ENCODE measurements at places on chromosomes 12 and 14.

DNA sequence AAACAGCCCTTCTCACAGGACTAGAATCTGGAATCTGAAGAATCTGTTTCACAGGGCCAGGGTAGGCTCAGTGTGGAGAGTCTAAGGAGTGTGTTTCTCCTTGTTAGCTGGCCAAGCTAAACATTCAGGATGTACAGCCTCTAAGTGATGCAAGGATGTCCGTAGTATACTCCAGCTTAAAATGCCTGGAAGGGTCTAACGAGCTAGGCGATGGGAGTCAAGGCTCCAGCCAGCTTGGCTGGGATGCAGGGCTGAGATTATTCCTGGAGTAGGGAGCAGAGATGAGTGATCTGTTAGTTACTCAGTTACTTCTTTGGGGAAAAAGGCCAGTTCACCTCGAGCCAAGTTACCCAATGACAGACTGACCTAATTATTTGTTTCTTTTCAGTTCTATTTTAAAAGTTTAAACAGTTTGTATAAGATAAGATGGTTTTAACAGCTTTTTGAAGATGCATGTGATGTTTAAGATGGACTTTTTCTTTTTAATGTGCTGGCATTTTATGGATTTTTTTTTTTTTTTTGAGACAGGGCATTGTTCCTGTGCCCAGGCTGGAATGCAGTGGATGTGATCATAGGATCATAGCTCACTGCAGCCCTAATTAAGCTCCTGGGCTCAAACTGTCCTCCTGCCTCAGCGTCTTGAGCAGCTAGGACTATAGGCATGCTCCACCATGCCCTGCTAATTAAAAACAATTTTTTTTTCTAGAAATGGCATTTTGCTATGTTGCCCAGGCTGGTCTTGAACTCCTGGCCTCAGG, 41.1 kb downstream of the SYNE2 start:
- DNase-seq, result no peak

- DNase-seq, result no peak
These were observed 19.3 kb downstream of the KMT2D start for GRCh38 chr12:49041036-49041880.

GRCh38 chr12:130557886-130558765, 158.0 kb downstream of the RIMBP2 start:
- DNase-seq, result no peak

DNA sequence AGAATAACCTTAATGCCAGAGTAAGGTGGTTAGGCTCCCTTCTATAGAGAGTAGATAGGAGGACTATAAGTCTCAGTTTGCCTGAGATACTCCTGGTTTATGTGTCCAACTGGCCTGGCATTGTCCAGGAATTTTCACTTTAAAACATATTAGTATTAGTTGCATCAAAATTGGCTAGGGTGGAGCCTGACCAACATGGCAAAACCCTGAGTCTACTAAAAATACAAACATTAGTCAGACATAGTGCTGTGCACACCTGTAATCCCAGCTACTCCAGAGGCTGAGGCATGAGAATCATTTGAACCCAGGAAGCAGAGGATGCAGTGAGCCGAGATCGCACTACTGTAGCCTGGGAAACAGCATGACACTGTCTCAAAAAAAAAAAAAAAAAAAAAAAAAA, 11.9 kb downstream of the WDHD1 start:
- DNase-seq, result no peak

DNA sequence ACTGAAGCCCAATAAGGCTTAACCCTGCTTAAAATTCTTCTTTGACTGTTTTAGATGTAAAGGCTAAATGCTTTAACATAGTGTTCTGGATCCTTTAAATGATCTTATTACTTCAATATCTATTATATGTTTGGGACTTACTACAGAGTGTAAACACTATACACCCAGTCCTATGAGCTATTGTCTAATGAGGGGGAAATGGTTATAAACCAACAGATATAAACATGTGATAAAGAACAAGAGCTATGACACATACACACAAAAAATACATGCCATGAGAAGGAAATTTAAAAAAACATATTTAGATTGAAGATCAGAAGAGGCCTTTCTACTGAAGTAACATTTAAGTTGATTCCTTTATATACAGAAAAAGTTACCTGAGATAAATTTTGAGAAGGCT, 505.1 kb downstream of the FOXG1 start:
- peak; percentile 58 for DNase-seq

DNA sequence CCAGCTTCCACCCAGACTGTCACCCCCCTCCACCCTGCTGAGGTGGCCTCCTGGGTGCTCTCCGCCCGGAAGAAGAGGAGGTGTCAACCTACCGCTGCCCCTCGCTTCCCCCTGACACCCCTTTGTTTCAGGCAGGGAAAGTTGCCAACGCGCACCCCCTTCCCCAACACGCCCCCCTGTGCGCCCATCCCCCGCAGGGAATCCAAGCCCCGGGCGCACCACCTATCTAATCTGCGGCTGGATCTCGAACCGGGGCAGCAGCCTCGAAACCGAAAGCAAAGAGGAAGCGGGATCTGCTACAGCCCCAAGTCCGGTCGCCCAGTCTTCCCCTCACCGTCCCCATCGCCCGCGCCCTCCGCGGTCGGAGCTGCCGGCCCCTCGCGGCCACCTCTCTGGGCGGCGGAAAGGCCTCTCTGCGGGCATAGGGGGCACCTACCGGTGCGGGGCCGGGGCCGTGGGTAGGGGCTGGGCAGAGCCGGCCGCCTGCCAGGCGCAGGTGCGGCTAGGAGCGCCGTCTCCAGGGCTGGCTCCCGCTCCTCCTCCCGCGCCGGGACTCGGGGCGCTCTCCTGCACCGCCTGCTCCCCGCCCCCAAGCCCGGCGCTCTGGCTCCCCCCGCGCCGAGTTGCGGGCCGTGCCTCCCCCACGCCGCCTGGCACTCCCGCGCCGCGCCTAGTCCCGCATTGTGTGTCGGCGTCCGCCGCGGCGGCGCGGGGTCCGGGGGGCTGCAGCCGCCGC, 18.3 kb upstream of the PLEKHH1 start:
- no peak for DNase-seq

DNA sequence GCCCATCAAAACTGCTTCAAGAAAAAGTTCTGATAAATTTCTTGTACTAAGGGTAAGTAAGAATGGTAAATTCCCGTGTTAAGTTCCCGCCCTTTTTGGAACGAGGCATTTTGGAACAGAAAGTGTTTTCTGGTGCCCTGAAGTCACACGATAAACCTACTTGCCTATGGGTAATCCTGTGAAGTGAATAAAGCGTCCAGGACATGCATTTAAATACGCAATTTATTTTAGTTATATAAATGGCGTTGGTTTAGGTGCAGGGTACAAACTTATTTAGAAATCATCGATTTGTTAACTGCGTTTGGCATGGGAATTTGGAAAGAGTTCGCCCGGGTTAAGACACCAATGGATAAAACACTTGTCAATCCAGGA, 715 bp upstream of the RAP1B start:
- no peak for DNase-seq

DNA sequence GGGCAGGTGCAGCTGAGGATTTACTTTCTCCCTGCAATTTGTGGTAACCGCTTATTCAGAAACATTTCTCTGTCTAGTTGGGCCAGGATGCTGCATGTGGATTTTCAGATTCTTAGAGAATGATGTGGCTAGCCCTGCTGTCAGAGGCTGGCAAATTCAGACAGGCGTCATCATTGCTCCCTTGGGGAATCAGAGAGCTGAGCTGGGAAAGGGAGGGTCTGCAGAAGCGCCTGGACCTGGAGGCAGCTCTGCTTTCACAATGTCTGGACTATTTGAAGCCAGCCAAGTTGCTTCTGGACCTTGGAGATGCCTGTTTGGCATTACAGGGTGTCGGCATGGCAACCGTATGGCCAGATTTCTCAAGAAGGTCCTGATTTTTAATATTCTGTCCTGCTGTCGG, 3.4 kb downstream of the GALNT16 start:
- peak; percentile 17 for DNase-seq

- no peak for DNase-seq
These were observed 972 bp upstream of the DCTN2 start for GRCh38 chr12:57548013-57548315.

DNA sequence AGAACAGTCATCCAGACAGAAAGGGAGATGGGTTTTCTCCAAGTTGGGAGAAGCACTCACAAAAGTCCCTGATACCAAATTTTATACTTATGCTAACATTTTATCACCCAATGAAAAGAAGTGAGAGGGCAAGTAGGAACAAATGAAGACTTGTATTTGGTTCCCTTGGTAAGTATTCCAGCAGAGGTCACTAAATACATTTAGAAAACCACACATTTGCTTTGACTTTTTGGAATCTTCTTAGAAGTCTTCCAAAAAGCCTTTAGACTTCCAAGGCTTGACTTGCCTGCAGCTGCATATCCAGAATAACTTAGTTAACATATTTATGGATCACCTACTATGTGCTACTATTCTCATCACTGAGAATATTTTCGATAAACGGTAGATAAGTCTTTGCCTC, 3.1 kb upstream of the GYS2 start:
- no peak for DNase-seq

- no peak for DNase-seq
These were observed 69.6 kb upstream of the AEBP2 start for GRCh38 chr12:19369691-19370148.

DNA sequence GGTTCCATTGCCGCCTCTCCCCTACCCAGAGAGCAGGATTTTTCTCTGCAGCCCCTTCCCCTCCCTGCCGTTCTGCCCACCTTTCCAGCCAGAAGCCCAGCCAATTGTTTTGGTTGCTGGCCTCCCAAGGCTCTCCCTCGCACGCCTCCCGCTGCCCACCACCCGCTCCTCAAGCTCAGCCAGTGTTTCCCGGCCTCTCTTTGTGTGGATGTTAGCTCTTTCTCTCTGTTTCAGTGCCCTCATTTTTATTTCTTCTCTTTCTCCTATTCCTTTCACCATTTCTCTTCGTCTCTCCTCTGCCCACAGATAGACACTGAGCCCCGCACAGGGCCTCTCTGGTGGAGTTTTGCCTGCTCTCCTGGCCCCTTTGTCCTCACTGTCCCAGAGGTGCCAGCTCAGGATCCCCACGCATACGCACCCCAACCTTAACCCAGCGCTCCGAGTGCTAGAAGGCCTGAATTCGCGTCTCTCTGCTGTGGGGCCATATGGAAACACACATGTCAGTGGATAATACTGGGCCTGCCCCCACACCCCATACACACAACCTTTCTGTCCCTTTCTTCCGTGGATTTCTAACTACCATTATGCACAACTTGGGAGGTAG, 54.9 kb downstream of the SMUG1 start:
- no peak for DNase-seq

DNA sequence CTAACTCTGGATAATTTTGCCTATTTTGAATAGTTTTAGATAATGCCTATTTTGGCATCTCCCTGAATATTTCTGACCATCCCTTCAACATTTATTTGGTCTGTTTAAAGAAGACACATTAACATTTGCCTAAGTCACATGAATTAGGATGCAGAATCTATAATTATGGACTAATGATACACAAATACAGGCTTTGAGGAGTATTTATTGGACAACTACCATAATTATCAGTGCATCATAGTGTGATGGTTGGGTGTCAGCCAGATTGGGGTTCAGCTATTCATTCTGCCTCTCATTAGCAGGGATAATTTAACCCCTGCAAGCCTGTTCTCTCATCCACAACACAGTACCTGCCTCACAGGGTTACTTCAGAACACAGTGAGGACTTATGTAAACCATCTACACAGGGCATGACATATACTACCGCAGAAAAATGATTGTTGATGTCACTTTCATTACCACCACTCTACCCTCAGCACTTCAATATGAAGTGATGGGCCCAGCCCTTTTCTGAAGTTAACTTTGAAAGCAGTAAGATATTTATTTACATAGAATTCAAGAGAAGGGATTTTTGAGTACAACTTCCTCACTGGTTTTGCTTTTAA, 14.4 kb downstream of the PRKCH start:
- DNase-seq, result no peak

GRCh38 chr12:124165695-124166094, 129.2 kb upstream of the RFLNA start:
- DNase-seq, result no peak

DNA sequence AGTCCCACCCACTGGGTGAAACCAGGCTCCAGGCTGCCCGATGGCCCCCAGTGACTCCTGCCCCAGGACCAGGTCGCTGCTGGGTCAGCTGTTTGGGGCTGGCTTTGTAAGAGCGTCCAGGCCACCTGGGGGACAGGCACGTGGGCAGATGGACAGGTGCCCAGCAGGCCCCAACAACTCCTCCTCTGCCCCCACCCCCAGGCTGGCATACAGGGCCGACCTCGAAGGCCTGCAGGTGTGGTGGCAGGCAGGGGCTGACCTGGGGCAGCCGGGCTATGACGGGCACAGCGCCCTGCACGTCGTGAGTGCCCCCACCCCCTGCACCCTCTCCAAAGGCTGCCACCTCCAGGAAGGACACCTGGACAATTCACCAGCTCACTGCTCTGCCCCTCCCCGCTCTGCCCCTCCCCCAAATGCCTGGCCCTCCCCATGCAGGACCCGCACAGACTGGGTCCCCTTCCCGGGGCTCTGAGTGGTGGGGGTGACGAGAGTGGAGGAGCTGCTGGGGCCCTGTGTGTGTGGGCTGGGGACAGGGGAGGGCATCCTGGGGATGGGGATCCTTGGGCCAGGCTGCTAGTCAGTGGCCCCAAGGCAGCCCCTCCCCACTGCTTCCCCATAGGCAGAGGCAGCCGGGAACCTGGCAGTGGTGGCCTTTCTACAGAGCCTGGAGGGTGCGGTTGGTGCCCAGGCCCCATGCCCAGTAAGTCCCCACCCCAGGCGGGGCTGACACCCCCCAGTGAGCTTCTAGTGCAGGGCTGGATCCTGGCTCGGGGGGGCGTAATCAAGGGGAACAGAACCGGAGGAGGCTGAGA, 26.0 kb downstream of the ASPG start:
- no peak for DNase-seq

GRCh38 chr14:83940253-83940652, 1589.7 kb upstream of the FLRT2 start:
- DNase-seq, result no peak

DNA sequence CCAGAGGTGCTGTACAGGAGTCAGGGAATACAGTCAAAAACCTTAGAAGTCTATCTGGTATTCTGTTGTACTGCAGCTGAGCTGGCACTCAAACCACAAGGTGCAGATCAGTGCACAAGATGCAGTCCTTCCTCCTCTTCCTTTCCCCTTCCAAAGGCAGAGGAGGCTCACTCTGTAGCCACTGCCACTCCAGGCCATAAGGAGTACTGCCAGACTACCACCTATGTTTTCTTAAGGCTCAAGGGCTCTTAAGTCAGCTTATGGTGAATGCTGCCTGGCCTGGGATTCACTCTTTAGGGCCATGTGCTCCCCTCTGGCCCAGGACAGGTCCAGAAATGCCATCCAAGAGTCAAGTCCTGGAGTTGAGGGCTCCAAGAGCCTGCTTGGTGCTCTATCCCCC, 200.3 kb downstream of the CRADD start:
- no peak for DNase-seq

GRCh38 chr12:46390881-46391280, 18.3 kb upstream of the SLC38A2 start:
- no peak for DNase-seq

All from DMS79 (cell line).